ENCODE measurements at places on chromosomes 2 and 18.

GRCh38 chr2:177754492-177754873 lies 318.1 kb downstream of the PDE11A start:
- no peak for DNase-seq

DNA sequence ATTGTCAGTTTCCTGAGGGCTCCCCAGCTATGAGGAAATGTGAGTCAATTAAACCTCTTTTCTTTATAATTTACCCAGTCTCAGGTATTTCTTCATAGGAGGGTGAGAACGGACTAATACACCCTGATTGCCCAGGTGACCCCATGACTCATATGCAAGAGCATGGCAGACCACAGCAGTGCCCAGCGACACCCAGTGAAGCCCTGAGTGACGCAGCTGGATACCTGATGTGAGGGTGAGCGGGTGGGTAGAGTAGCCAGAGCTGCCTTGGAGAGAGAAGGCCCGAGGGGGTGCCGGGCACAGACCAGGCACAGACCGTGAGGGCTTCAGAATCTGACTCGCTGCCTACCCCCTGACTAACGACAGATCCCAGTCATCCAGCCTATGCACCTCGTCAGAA lies 15.4 kb downstream of the ALPG start:
- DNase-seq: no peak

DNA sequence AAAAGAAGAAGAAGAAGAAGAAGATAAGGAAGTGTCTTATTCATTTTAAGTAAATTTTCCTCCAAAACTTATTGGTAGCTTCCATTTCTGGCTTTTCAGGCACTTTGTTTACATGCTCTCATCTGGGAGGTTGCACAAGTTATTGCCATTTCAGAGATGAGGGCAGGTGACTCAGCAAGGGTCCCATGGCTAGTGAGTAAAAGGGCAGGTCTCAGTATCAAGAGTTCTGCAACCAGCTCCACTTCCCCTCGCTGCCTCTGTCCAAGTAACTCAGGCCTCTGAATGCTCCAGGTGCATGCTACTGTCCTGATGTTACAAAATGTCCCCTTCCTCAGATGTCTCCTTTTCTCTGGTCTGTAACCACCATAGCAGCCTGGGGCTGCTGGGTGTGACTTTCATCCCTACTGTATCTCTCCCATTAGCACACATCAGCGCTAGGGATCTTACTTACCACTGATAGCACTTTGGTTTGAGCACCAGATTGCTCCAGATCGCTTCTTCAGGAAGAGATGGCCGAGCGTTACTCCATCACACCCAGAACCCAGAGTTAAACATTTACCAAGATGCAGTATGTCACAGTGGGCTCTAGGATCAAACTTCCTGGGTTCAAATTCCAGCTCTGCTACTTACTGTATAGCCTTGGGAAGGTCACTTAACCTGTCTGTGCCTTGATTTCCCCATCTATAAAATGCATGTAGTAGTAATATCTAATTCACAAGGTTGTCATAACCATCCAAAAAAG lies 57.4 kb upstream of the LAPTM4A start:
- DNase-seq: no peak

DNA sequence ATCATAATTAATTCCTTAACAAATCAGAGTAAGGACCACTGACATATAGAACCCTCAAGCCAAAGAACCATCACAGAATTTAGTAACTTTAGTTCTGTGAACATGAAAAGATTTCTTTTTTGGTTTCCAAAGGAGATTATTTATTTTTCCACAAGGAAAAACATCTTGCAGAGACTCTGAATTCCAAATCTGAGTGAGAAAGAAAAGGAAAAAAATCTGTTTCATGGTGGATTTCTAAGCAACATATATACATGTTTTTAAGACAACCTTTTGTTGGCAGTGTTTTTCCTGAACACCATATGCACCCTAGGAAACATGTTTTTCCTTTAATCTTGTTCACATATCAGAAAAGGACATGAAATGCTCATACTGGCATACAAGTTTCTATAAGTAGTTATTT lies 149.8 kb downstream of the AGPS start:
- no peak for DNase-seq

- no peak for DNase-seq
Measured at GRCh38 chr2:60095202-60095815, 458.1 kb downstream of the BCL11A start.

- no peak for DNase-seq
Measured at GRCh38 chr18:36977121-36977520, 148.2 kb downstream of the KIAA1328 start.

GRCh38 chr2:135132314-135132713 lies 80.2 kb downstream of the RAB3GAP1 start:
- no peak for DNase-seq

GRCh38 chr2:15842758-15843666 lies 97.3 kb upstream of the MYCN start:
- no peak for DNase-seq

GRCh38 chr18:11775436-11776174 lies 75.6 kb upstream of the CHMP1B start:
- DNase-seq: no peak

GRCh38 chr2:106342831-106343251 lies 125.4 kb downstream of the RGPD3 start:
- no peak for DNase-seq

DNA sequence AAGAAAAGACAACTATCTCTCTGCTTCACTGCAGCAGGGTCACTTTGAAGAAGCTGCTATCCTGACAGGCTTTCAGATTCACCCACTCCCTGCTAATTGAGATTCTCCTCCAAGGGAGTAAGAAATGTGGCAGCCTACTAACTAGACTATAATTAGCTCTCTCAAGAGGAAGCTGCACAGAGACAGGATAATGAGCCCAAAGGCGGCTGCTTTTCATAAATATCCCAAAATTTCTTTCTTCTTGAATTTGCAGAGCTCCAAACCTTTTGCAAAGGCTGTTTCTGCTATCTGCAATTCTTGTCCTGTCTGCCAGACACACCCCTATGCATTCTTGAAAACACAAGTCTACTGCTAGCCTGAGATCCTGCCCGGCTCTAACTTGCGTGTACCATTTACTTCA lies 54.0 kb upstream of the RNU4ATAC start:
- no peak for DNase-seq

DNA sequence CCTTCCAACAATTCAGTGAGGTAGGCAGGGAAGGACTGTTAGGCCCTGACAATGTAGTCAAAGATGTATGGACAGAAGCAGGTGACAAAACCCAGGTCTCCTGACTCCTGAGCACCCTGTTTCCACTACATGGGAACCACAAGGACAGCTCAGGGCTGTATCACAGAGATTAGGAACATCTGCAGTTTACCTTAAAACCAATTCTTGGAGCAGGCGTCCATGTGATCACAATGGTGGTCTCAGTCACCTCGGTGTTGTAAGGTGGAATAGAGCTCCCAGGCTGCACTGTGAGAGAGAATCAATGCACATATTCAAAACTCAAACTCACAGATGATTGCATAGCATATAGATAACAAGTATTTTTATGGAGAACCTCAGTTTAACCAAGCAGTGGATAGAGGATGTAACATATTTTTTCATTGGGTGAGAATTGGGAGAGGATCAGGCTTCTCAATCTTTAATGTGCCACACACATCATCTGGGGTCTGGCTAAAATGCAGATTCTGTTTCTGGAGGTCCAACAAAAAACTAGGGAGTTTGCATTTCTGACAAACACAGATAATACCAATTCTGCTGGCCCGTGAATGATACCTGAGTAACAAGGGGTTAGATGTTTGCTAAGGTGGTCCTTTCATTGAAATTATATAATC lies 36.7 kb downstream of the FN1 start:
- DNase-seq: no peak

GRCh38 chr2:75598589-75599155 lies 37.9 kb upstream of the EVA1A start:
- DNase-seq: no peak

- DNase-seq: no peak
Measured at GRCh38 chr2:62923242-62923641, 127.4 kb upstream of the OTX1 start.

GRCh38 chr2:210442878-210443277 lies 33.7 kb downstream of the LANCL1 start:
- DNase-seq: no peak

GRCh38 chr2:75459565-75460310 lies 101.0 kb downstream of the EVA1A start:
- no peak for DNase-seq

DNA sequence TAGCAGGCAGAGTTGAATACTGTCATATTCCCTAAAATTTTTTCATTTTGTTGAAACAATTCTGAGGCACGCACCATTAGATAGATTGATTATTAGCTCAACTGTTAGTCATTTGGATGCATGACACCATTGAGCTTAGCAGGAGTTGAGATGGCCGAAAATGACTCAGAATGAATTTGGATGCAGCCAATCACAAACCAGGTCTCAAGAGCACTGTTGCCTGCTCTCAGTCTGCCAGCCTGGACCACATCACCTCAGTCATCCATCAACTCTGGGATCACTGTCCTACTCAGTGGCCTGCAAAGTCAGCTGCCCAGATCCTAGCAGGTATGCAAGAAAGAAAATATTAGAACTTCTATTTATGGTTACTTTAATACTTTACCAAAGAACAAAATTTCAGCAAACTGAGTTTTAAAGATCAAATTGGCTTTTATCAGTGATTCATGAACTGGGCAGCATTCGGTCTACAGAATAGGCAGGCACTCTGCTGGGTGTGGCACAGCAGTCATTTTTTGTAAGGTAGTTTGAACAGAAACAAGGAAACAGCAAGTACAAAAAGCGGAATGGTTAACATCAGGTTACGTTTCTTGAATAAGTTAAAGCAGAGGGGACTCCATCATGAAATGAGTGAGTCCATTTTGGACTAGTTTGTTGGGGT lies 152.7 kb upstream of the ARHGAP28 start:
- no peak for DNase-seq

GRCh38 chr18:56142001-56142400 lies 496.4 kb downstream of the TXNL1 start:
- no peak for DNase-seq

DNA sequence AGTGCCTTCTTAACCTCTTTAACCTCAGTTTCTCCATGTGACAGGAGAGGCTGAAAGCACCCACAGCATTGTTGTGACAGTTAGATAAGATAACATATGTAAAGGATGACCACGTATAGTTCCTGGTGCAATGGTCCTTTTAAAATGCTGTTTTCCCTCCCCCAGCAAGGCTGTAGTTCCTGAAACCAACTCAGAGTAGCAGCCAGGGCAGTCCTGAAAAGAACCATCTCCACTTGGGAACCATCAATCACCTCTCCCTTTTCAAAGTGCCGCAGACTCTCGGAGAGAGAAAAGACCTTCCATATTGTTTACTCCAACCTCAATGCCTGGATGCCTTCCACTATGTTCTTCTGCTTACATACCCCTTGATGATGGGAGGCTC lies 158.8 kb downstream of the DDX1 start:
- DNase-seq: no peak

DNA sequence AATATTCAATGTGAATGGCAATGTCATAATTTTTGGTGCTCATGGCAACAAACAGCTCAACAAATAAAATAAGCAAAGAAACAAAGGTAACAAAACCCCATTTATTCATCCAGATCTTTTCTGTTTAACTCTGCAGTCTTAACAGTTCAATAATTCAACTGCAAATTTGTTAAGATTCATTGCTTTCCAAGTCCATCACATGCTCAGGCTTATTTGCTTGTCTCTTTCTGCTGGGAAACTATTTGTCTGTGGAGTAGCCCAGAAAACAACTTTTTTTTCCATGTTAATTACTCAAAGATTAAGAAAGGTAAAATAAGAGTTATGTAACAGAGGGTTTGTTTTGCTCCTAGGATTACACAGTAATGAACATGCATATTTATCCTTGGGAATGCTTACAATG lies 92.6 kb upstream of the PNPT1 start:
- DNase-seq: no peak
